Left colon (tissue), 2 donors: ENCODE measurements at places on chromosomes 4 and X.
A peak's percentile ranks its signal among the peaks of the same experiment; 100 is the strongest.

DNA sequence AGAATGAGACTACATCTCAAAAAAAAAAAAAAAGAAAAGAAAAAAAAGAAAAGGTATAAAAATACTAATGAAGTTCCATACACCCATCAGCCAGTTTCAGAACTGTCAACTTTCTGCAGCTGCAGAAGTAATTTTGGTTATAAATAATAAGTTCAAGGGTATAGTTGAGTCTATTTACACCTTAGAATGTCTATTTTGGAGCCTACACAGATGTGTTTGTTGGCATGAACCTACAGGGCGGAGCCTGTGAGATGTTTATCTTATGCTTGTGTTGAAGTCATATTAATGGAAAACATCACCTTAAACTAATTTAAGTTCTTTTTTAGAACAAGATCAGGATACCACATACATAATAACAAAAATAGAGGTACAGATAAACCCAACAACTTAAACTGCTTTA, 85.8 kb downstream of the RAPGEF2 start:
- DNase-seq = no peak

- no peak for DNase-seq
Observed at GRCh38 chr4:3512279-3512678, 19.9 kb downstream of the LRPAP1 start.

- DNase-seq = peak; percentile 59
Observed at GRCh38 chr4:174521800-174522182, 497 bp downstream of the HPGD start.

DNA sequence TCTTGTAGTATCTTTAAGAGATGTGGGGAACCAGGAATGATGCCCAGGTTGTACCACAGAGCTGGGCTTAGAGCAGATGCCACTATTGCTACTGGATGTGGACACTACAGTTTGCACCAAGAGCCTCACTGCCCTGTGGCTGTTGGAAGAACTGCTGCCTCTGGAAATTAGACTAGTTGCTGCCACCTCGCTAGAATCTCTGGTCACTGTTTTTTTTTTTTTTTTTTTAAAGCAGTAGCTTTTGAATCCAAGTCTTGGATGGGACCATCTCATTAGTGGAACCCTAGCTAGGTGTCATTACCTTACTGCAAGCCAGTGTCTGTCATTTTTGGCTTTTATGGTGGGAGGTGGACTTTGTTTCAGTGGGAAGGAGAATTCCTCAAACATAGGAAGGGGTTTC, 105.5 kb downstream of the ARHGAP10 start:
- DNase-seq = no peak

GRCh38 chrX:13093529-13094140, 49.2 kb upstream of the FAM9C start:
- DNase-seq = no peak

- no peak for DNase-seq
Observed at GRCh38 chrX:70505451-70505841, 60.8 kb downstream of the DLG3 start.

GRCh38 chrX:87518504-87518903, 902 bp downstream of the KLHL4 start:
- DNase-seq = no peak

DNA sequence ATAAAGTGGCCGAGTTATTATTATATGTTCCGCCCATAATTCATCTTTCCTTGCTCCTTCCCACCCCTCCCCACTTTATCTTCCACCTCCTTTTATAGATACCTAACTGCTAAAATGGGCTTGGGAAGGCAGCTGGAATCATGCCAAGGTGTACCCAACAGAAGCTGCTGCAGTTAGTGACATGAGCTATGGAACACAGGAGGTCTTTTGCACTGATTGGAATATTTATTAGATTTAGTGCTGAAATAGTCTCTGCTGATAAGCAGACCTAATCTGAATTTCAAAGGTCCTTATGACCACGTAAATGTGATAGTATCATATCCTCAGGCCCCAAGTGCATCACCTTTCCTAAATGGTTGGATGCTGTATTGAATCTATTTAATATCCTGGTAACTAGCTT, 64.9 kb downstream of the HMGB2 start:
- DNase-seq = no peak

GRCh38 chrX:23820235-23820782, 37.3 kb downstream of the SAT1 start:
- DNase-seq = no peak

- no peak for DNase-seq
Observed at GRCh38 chr4:80540785-80541469, 205.4 kb downstream of the CFAP299 start.

DNA sequence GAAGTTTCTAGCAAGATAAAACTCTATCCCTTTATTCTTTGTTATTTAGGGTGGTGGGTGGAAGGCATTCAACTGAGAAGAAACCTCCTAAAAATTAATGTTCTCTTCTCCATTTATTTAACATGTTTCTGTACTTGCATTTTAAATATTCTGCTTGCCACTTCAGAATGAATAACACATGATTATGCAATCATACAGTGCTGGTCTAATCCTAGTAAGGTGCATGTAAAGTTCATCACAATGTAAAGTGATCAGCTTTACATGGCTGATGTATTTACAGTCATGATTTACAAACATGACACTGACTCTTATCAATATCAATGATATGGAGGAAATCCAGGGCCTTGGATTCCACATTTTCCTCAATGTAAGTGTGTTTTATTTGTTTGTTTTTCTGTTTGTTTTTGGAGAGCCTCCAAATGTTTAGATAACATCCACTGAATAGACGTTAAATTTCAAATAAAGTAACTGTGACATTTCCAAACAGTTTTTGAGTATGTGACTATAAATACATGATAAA, 342.1 kb upstream of the CTSO start:
- no peak for DNase-seq

GRCh38 chr4:73744203-73744602, 3.8 kb downstream of the CXCL8 start:
- no peak for DNase-seq

DNA sequence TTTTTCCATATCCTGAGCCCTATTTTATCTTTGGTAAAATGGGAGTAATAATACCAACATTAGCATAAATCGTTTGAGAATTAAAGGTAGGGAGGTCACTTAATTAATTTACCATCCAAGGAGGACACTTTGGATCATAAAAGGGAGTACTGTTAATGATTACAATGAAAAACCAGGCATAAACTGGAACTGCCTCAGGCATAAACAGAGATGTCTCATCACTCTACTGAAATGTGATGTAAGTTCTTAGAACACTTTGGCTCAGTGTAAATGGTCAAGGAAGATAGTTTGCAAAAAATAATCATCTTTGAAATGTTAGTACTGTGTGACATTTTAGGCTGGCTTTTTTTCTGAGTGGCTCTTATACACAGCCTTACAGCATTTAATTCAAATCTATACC, 268.7 kb downstream of the SLC39A8 start:
- no peak for DNase-seq

DNA sequence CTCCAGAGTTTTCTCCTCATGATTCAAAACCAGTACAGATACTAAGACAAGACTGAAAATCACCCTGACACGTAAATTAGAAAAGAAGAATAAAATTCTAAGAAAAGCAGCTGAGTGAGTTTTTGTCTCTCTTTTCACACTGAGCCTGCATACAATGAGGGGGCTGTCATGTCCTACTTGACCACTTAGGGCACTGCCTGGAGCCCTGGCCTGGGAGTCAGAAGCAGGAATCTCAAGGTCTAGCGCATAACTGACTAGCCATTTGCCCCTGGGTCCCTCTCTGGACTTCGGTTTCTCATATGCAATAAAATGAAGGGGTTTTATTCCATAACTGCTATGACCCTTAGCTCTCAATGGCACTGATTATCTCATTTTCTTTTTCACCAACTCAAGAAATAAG, 36.7 kb upstream of the SLC25A4 start:
- DNase-seq = no peak

DNA sequence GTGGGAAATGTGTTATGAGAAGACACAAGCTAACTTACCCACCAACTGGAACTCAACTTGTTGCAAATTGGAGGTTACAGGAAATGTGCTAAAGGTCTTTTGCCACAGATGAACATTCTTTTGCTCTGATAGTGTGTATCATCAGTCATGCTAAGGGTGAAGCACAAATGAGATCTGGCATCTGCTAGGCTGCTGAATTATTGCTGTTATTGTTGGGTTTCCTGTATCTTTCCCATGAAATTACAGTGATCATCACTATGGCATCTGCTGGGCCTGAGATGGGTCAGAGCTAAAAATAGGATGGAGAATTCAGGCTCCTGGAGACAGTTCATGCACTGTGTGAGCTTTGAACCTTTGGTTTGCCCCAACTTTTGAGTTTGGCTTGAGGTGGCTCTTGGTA, 124.5 kb downstream of the NPNT start:
- DNase-seq = no peak

- peak; percentile 65 for DNase-seq
Observed at GRCh38 chrX:21658746-21659145, 616 bp upstream of the KLHL34 start.

DNA sequence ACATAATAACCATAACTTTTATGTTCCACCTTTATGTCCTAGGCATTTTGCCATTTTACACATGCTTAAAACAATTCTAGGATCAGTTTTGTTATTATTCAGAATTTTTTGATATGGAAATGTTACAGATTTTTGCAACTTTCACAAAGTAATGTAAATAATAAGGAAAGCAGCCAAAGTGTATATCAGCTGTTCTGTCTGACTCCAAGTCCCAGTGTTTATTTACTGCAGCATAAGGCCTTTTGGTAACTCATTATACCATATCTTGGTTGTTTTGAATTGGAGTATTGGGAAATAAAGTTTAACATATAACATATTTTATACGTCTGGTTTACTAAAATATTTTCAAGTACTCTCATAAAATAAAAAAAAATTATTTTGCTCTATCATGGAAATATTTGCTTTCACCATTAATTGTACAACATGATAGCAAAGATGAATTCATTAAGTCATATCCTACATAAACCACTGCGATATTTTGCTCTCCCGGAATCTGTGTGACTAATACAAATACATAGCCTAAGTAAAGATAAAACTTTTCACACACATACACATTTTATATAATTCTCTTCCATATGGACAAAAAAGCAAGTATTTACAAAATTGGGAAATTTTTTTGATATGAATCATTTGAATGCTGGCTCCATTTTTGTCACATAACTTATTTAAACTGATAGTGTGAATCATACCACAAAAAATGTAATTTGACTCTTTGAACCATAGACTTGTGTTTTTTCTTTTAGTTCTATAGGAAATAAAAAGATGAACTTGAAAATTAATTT, 399.0 kb downstream of the PABPC4L start:
- DNase-seq = no peak

DNA sequence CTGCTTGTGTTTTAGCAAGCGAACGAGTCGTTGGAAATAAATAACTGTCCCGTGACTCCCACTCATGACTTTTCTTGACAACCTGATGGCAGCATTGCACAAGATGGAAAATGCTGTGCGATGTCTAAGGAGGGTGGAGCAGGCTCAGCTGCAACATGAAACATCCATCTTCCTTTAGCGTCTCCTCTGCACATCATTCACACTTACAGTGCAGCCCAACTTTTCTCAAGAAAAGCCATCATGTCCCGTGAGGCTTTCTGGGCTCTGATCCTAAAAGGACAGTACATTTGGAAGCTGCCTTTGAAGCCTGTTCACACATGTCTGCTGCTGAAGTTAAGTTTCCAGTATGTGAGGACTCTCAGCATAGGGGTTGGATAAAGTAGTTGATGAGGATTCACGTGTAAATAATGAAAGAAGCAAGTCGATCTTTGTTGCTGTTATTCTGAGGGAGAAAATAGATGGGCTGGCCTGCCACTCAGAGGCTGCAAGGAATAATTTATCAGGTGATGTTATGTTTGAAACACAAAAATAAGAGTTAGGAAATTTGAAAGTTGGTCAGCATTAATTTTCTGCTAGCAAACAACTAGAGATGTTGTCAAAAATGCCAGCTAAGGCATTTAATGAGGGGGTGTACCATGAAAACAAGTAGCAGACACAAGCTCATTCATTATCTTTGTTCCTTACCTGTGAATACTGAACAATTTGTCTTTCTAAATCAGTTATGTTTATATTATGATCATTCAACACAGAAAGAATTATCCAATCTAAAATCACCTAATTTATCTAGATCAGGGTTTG, 328.7 kb upstream of the ZFP42 start:
- no peak for DNase-seq

DNA sequence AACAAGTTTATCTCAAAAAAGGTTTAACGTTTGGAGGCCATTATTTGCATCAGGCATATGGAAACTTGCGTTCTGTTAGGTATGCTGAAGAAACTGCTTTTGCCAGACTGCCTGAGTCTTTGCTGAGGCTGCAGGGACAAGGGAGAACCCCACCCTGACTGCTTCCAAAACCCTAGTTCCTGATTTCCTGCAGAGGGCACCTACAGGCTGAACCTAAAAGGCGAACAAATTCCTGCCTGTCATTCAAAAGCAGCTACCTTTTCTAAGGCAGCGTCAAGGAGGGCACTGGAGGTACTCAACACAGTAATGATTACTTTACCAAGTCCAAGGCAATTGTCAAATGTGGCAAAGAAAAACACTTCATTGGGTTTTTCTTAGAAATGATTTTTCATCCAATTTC, 578 bp upstream of the CORIN start:
- no peak for DNase-seq

- no peak for DNase-seq
Observed at GRCh38 chrX:78555401-78555980, 103.6 kb downstream of the RTL3 start.

DNA sequence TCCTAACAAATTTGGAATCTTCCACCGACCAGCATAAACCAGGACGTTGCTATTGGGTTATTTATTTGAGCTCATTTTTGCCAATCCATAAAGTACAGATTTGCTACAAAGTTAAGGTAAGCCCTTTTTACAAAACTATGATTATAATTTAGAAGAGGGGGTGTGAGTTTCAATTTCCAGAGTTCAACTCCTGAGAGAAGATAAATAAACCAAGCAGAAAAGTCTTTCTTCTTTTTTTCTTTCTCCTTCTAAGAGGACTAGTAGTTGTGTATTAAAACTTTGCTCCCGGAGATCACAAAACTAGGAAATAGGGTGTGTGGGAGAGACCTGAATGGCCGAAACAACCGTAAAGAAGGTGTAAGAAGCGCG, 2.6 kb downstream of the PITX2 start:
- no peak for DNase-seq

DNA sequence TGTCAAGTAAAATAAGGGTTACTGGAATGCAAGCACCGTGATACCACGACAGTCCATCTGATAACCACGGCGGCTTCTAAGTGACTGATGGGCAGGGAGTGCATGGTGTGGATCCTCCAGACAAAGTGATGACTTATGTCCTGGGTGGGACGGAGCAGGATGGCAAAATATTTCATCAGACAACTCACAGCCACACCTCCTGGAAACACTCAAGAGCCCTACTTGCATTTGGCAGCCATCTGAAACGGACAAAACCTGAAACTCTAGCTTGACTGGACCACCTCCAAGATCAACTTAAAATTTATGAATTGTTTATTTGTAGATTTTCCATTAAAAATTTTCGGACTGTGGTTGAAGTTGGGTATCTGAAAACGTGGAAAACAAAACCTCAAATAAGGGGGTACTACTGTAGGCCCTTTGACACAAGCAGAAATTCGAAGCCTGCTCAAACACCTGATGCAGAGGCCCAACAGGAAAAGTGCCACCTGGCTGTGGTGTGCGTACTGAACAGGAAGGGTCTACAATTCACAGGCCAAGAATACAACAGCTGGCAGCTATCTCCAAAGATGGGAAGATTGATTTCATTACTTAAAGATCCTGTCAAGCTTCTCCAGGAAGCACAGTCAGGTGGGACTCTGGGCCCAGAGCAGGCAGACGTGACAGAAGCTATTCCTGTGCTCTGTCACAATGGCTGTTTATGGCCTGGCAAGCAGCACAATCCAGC, 26.0 kb downstream of the LRIT3 start:
- DNase-seq = no peak
